ENCODE measurements at places on chromosomes 2 and 18. TPM values are rescaled to one million over a fixed set of nuclear protein-coding genes. Genes with fewer than 3 reads are reported as not detected.

The HDAC4 gene
- 9.1 TPM for total RNA-seq

The ARMC9 gene
- 21.1 TPM for total RNA-seq

The STRADB gene
- total RNA-seq = 32.2 TPM

The PDE1A gene
- 90.7 TPM for total RNA-seq

The RUFY4 gene
- total RNA-seq = not detected

The HOXD12 gene
- total RNA-seq = not detected

The FTCDNL1 gene
- 3.2 TPM for total RNA-seq

The ZNF804A gene
- 0.51 TPM for total RNA-seq

The FEV gene
- not detected for total RNA-seq

The PMAIP1 gene
- 14.4 TPM for total RNA-seq

The RIT2 gene
- total RNA-seq = not detected

The ABCB11 gene
- 1.2 TPM for total RNA-seq

Measured in pericardium fibroblast (primary cell).